ENCODE measurements at places on chromosomes 5 and 9. TPM values are rescaled to one million over a fixed set of nuclear protein-coding genes. Genes with fewer than 3 reads are reported as not detected.

DNA sequence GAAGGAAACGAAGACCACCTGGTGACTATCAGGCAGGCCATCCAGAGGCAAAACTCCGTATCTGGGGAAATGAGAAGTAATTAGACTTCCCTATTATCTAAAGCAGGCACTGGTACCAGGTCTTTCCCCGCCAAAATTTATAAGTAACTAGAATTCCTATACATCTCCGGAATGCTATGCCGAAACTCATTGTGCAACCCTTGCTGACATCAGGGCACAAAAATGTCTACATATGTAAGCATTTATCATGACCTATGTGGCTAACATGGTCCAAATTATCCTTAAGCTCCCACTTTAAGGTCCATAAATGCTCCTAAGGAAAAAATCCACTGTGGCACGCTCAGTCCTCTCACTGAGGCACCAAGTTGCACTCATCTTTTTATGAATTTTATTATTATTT, 17.8 kb downstream of the ACTL7B start:
- DNase-seq = no peak

DNA sequence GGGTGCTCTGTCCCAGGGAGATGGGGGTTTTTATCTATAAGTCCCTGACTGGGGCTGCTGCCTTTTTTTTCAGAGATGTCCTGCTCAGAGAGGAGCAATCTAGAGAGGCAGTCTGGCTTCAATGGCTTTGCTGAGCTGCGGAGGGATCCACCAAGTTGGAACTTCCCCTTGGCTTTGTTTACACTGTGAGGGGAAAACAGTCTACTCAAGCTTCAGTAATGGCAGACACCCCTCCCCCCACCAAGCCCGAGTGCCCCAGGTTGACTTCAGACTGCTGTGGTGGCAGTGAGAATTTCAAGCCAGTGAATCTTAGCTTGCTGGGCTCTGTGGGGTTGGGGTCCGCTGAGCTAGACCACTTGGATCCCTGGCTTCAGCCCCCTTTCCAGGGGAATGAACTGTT, 375.8 kb downstream of the RAB3C start:
- DNase-seq = no peak

- peak; percentile 97 for DNase-seq
Measured at GRCh38 chr5:177022386-177023302, at the start of gene ZNF346. Gene ZNF346, plus strand, starts transcription at chr5:177022696. Its CDS starts 43 bp downstream, at chr5:177022739.

C5orf58 gene
- total RNA-seq = 4.3 TPM

DNA sequence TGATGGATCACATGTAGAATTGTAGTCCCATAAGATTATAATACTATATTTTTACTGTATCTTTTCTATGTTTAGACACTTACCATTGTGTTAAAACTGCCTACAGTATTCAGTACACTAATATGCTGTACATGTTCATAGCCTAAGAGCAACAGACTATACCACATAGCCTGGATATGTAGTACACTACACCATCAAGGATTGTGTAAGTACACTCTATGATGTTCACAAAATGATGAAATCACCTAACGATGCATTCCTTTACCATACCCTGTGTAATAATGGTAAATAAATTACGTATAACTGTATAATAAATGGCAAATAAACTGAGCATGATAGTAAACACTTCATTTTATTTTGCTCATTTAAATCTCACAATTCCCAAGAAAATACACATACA, 60.3 kb downstream of the RICTOR start:
- no peak for DNase-seq
